ENCODE measurements at places on chromosomes 3 and 15.

DNA sequence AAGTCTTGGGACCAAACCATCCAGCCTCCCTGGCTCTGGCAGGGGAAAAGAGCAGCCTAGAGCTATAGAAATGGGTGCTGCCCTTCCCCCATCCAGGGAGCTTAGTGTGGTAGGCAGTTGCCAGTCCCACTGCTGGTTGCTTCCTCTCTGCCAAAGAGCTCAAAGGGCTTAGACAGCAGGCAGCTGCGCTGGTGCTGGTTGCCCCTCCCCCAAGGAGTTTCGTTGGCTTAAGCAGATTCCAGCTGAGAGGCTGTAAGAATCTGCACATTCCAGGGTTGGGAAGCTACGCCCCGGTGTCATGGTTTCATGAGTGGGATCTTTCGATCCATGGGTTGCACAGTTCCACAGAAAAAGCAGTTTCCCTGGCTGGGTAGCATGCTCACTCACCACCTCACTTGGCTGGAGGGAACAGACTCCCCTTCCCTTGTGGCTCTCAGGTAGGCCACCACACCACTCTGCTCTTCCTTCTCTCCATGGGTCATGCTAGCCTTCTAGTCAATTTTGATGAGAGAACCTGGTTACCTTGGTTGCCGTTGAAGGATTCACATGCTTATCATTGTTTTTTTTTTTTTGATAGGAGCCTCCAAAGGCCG, 195.1 kb downstream of the EPHA6 start:
- no peak for DNase-seq

- DNase-seq: peak; percentile 23
Measured at GRCh38 chr15:85831415-85832113, 36.8 kb upstream of the KLHL25 start.

DNA sequence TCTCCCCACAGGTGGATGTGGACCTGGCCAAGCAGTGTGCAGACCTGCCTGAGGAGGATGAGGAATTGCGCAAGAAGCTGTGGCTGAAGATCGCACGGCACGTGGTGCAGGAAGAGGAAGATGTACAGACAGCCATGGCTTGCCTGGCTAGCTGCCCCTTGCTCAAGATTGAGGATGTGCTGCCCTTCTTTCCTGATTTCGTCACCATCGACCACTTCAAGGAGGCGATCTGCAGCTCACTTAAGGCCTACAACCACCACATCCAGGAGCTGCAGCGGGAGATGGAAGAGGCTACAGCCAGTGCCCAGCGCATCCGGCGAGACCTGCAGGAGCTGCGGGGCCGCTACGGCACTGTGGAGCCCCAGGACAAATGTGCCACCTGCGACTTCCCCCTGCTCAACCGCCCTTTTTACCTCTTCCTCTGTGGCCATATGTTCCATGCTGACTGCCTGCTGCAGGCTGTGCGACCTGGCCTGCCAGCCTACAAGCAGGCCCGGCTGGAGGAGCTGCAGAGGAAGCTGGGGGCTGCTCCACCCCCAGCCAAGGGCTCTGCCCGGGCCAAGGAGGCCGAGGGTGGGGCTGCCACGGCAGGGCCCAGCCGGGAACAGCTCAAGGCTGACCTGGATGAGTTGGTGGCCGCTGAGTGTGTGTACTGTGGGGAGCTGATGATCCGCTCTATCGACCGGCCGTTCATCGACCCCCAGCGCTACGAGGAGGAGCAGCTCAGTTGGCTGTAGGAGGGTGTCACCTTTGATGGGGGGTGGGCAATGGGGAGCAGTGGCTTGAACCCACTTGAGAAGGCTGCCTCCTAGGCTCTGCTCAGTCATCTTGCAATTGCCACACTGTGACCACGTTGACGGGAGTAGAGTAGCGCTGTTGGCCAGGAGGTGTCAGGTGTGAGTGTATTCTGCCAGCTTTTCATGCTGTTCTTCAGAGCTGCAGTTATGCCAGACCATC, 8.6 kb downstream of the VPS18 start:
- DNase-seq: no peak

DNA sequence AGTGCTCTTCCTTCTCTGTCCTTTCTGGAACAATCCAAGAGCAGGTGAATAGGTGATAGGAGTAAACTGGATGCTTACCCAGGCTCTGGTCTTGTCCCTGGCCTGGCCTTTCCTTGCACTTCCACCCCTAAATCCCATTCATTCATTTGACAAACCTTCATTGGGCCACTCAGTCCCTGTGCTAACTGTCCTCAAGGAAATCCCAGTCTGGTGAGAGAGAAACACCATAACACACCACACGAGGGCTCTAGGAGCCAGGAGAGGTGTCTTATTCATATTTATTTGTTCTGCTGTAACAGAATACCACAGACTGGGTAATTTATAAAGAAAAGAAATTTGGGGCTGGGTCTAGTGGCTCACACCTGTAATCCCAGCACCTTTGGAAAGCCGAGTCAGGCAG, 22.8 kb downstream of the EFCC1 start:
- no peak for DNase-seq

Data from stimulated activated CD4-positive, alpha-beta T cell treated with anti-CD3 and anti-CD28 coated beads, Interleukin-12 subunit alpha, Interleukin-12 subunit beta, amount 100 ng/mL, for 4 hours (primary cell).